ENCODE measurements at places on chromosomes 12 and 14. TPM values are rescaled to one million over a fixed set of nuclear protein-coding genes. Genes with fewer than 3 reads are reported as not detected.

PPFIA2 gene
- total RNA-seq, result 10.5 TPM

ACRBP gene
- 241 TPM for total RNA-seq

MMP14 gene
- total RNA-seq, result 14.2 TPM

VRTN gene
- 0.47 TPM for total RNA-seq

PRICKLE1 gene
- 7.9 TPM for total RNA-seq

GRCh38 chr12:63814146-63814772, 30.2 kb upstream of the SRGAP1 start:
- no peak for DNase-seq

DNA sequence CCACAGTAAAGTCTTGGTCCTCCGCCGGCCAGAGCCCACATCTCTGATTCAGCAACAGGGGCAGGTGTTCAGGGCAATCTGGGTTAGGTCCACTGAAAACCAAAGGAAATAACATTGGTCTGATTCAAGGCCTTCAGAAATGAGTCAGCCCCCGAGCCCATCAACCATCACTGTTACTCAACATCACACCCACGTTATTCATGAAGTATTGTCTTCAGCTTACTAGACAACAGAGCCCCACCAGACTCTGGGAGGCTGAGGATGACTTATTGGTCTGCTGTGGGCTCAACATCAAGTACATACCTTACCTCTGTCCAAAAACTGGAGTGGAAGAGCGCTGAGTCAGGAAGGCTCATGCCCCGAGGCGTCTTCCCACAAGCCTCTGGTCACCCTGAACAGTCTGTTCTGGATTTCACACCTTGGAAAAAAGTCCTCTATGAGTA, 97.5 kb downstream of the ZFP36L1 start:
- no peak for DNase-seq

- DNase-seq, result peak; percentile 24
Observed at GRCh38 chr14:54025661-54026060, 69.0 kb upstream of the BMP4 start.

DNA sequence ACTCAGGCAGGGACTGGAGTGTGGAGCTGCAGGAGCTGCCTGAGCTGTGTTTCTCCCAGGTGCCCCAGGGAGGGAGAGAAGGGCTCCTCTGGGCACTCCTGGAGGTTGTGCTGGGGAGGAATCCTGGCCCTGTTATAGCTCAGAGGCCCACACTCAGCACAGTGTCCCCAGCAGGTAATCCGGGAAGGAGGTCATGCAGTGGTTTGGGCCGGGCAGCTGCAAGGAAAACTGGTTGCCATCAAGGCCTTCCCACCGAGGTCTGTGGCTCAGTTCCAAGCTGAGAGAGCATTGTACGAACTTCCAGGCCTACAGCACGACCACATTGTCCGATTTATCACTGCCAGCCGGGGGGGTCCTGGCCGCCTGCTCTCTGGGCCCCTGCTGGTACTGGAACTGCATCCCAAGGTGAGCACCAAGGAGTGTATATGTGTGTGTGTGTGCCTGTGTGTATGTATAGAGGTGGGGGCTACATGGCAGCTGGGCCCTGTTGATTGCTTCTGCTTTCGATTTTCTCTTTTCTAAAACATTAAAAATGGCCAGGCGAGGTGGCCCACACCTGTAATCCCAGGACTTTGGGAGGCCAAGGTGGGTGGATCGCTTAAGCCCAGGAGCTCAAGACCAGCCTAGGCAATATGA, 2.0 kb downstream of the AMHR2 start:
- DNase-seq, result peak; percentile 39

DNA sequence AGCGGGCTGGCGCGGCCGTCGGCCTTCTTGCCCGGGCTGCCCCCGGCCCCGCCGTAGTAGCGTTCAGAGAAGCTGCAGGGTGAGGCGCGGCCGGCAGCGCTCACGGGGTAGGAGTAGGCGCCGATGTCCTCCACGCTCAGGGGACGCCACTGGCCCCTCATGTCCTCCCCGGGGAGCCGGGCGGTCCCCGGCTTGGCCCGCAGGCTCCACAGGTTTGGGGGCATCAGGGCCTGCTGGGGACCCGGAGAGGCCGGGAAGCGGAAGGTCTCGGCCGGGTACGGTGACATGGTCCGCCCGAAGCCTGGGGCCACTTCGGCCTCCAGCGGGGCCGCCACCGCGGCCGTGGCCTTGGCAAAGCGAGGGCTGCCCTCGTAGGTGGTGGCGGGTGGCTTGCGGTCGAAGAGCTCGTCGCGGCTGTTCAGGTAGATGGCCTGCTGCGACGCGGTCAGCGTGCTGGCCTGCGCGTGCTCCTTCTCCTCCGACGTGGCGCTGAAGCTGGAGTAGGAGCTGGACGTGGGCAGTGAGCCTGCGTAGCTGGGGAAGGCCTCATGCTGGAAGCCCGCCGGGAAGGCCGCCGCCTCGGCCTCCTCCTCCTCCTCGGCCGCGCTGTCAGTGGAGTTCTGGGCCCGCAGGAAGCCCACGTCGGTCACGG, 48.7 kb downstream of the BEGAIN start:
- no peak for DNase-seq

DNA sequence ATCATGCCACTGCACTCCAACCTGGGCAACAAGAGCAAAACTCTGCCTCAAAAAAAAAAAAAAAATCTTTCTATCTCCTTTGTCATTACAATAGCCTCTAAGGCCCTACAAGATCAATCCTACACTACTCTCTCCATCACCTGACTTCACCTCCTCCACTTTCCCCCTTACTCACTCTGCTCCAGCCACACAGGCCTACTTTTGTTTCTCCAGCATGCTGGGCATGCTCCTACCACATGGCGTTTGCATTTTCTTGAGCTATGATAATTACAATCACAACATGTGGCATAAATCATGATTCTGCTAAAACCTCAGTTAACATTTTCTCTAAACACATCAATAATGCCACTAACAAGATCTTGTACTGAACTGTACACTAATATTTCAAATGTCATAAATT, 7.8 kb downstream of the PPP1R13B start:
- DNase-seq, result no peak

TMEM179 gene
- total RNA-seq, result 9.8 TPM

GPR137C gene
- 7.1 TPM for total RNA-seq

GRCh38 chr12:90489141-90489540, 465.8 kb downstream of the CCER1 start:
- no peak for DNase-seq

DNA sequence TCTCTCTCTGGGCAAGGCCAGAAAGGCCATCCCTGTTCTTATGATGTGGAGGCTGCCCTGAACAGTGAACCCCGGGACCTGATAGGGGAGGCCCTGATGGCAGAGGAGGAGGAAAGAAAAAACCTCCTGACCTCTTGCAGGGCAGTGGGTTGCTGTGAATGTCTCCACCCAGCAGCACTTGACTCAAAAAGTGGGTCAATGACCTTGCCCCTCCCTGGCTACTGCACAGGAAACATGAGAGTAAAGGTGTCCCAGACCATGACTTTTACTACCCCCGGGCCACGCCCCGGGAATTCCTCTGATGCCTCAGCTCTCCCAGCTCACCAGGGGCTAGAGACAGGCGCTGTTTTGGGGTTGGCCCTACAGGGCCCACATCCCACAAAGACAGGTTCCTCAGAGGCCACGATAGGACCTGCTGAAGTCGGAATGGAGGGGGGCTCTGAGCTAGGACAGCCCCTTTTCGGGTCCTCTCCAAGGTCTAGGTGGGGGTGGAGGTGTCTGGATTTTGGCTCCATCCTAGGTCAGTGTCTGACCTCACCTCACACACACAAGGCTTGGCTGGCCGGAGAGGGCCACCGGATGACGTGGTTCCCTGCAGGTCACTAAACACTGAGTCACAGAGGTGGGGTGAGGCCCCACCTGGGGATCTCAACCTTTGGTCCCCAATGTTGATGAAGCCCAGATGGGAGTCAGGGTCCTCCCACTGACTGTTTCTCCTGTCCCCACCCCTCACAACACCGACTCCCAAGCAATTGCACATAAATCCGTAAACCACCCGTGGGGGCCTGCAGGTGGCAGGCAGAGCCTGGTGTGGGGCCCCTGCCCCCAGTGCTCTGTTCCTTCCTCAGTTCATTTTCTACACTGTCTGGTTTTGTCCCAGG, 1.6 kb downstream of the RHOF start:
- DNase-seq, result no peak

CDK17 gene
- total RNA-seq, result 91.5 TPM

DNA sequence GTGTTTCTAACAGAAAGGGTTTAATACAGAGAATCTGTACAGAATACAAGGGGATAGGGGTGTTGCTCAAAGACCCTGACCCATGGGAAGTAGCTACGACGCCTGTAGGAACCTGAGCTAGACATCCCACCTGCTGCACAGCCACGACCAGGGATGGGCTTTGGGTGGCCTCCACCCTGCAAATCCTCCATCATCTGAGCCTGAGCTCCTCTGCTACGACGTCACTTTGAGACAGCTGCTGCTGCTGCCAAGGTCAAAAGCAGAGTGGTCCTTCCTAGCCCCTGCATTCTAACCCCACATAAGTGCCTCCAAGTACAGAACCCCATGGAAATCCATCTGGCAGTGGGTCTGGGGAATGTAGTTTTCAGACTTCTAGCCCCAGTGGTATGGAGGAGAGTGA, 43.8 kb downstream of the JAG2 start:
- peak; percentile 4 for DNase-seq

FERMT2 gene
- total RNA-seq, result 36.8 TPM

GRCh38 chr14:80867091-80867490, 74.4 kb downstream of the CEP128 start:
- DNase-seq, result no peak

DNA sequence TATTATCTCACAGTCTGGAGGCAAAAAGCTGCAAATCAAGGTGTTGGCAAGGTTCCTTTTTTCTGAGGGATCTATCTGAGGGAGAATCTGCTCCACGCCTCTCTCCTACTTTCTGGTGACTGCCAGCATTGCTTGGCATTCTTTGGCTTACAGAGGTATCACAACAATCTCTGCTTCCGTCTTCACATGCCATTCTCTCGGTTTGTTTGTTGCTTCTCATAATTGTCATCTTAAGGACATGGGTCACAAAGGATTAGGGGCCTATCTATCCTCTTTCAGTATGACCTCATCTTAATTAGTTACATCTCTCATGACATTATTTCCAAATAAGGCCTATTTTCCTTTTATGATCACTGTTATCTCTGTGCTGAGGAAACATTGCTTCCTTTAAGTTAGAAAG, 345.0 kb downstream of the FOXG1 start:
- DNase-seq, result no peak

ZBTB1 gene
- total RNA-seq, result 33.2 TPM

GRCh38 chr12:29147731-29148595, 1.1 kb upstream of the FAR2 start:
- DNase-seq, result peak; percentile 31

DNA sequence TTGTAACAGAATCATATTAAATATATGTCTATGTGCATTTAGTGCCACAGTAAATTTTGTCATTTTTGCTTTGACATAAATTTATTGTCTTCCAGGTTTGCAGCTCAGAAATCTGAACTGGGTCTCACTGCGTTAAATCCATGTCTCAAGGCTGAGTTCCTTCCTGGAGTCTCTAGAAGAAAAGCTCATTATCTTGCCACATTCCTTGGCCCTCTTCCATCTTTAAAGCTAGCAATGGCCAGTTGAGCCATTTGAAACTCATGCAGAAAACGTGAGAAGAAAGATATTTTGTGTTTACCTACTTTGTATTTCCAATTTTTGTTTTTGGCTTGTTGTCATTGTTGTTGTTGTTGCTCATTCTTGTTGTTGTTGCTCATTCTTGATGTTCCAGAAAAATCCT, 10.7 kb downstream of the PRH1 start:
- peak; percentile 31 for DNase-seq

TPI1 gene
- total RNA-seq, result 356 TPM

DNA sequence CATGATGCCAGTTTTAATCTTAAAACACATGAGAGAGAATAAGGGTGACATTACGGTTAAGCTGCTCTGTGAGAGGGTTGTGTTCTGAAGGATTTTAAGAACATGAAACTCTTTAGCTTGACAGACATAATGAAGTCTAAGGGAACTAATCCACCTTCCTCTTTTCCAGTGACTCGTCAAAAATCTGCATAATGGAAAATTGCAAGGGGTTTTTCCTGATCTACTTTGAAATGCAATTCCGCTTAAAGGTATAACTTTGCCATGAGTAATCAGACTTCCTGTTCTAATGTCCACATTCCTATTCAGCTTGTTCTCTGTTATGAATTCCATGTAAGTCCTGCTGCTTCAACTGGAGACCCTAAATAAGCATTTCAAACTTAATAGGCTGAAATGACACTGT, at the start of gene ZNF705A:
TSS of gene ZNF705A (plus strand) at position 171 of the 400 bp plus-strand sequence. CDS start 15,611 bp downstream, outside the sequence.
- no peak for DNase-seq

GRCh38 chr14:35351897-35352273, 52.7 kb downstream of the NFKBIA start:
- no peak for DNase-seq

GPR68 gene
- 2.4 TPM for total RNA-seq

DNA sequence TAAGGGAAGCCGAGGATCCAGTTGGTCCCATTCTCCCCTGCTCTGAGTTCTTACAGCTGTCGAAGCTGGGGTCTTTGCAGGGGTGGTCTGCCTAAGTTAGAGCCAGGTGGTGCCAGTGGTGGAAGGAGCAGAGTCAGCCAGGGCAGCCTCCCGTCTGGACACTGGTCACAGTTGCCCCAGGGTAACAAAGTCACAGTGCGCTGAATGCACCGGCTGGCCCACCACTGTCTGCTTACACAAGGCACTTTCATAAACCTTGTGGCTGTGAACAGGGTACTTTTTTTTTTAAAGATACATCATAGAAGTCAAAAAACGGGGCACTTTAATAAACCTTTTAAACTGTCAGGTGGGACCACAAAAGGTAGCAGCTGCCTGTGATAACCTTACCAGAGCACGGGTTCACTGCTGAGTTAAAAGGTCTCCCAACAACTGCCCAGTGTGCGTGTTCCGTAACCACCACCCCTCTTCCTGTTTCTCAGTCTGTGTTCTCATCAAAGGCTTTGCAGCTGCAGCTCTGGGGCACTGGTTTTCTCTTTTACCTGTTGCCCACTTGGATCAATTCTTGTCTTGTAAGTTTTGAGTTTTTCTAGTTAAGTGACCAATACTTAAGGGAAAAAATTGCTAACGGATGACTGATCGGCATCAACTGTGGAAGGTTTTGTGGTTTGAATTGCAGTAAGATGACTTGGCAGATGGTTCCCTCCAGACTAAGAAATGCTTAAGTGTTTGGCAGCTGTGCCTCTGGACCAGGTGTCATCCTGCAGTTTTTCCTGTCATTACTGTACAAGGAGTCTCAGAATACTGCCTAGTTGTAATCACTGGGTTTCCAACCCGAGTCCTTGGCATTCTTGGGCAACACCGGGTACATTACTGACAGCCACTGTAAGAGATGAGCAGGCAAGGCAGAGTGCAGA, 55.9 kb downstream of the DYNC1H1 start:
- no peak for DNase-seq

DNA sequence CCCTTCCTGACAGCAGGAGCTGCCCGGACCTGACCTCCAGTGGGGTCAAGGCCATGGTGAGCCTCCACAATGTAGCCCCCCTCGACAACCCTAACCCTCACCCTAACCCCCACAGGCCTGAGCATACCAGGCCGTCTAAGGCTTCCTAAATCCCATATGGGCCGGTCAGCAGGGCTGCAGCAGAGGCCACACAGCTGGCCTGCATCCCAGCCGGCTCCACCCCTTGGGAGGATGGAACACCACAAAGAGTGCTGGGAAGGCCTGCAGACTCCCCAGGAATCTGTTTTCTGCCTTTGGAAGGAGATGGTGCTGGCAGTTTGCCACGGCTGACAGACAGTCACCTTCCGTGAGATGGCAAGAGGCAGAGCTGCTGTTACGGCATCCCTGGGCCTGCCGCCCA, 2.8 kb downstream of the TMEM179 start:
- no peak for DNase-seq

All from testis (tissue), 5 donors.